ENCODE measurements at places on chromosomes 1 and 21.

- no peak for DNase-seq
Measured at GRCh38 chr1:40352126-40352525, 21.4 kb upstream of the SMAP2 start.

DNA sequence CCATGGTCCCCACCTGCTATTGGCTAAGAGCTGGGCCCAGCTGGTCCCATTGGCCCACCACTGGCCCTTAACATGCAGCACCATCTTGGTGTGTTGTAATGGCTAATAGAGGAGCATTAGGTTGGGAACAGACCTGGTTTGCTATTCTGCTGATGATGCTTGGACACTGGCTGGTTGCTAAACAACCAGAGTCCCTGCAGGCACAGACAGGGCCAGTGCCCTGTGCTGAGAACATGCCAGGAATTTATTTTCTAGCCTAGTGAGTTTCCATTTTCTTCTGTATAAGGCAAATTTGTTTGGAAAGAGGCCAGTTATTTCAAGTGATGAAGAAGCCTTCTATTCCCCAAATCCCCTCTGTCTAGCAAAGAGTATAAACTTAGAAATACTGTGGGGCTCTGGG lies 42.9 kb upstream of the TDRD10 start:
- no peak for DNase-seq

DNA sequence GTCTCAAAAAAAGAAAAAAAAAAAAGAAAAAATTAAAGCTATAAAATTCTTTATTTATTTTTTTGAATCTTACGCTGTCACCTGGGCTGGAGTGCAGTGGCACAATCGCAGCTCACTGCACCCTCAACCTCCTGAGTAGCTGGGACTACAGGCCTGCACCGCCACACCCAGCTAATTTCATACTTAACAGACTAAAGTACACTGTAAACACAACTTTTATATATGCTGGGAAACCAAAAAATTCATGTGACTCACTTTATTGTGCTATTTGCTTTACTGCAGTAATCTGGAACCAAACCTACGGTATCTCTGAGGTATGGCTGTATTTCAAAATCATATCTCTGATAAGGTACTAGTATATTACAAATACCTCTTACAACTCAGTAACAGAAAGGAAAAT lies 40.3 kb downstream of the HSF2BP start:
- DNase-seq: no peak

DNA sequence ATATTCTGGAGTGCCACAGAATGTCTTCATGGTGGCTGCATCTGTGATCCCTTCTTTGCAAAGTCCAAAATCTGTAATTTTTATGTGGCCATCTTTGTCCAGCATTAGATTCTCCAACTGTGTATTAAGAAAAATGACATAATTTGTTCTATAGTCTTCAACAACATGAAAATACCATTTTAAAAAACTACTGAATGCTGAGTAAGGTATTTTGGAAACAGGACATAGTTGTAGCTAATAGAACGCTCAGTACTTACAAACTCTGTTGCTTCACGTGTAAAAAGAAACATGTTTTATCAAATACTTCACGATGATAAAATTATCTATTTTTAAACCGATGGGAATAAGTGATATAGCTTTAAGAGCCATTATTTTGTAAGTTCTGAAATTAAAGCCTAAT lies 286.3 kb downstream of the AKT3 start:
- DNase-seq: no peak

Measured in NCI-H146 (cell line).